ENCODE measurements at places on chromosomes 11 and 22. TPM values are rescaled to one million over a fixed set of nuclear protein-coding genes. Genes with fewer than 3 reads are reported as not detected.

Gene ME3
- 131 TPM for total RNA-seq

Gene KRTAP5-8
- not detected for total RNA-seq

Gene CNGA4
- total RNA-seq: 0.27 TPM

Gene CCDC88B
- 21.3 TPM for total RNA-seq

Gene IGSF22
- total RNA-seq: 0.54 TPM

GRCh38 chr22:35354068-35354467, 26.8 kb upstream of the HMOX1 start:
- no peak for DNase-seq

- DNase-seq: no peak
Measured at GRCh38 chr11:2212411-2213251, 41.0 kb upstream of the TH start.

DNA sequence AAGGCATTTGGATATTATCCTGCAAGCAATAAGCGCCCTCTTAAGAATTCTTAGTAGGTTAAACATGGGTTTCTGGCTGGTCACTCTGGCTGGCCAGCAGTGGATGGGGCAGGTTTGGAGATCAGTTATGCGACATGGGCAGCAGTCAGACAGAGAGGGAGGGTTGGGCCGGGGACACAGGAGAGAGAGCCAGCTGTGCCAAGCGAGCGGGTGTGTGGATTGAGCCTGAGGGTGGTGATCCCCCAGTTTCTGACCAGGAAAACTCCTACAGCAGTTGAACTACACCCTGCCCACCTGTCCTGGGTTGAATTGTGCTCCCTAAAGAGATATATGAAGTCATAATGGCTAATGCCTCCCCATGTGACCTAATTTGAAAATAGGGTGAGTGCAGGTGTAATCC, 671.2 kb downstream of the TBC1D22A start:
- no peak for DNase-seq

DNA sequence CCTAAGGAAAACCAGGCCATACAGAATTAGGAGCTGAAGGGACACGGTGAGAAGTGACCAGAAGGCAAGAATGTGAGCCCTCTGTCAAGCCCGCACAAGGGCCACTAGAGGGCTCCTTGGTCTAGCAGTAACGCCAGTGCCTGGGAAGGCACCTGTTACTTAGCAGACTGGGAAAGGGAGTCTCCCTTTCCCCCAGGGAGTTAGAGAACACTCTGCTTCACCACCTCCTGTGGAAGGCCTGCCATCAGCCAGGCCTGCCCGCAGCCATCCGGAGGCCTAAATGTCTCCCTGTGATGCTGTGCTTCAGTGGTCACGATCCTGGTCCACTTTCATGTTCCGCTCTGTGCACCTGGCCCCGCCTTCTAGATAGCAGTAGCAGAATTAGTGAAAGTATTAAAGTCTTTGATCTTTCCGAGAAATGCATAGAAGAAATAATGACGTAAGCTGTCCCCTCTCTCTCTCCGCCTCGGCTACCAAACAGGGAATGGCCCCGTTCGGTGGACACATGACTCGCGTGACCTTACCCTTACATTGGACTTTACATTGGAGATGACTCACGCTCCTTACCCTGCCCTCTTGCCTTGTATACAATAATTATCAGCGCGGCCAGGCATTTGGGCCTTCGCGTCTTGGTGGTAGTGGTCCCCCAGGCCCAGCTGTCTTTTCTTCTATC, 10.7 kb upstream of the GSTP1 start:
- DNase-seq: peak; percentile 50

GRCh38 chr22:29797351-29797750, 30.2 kb downstream of the UQCR10 start:
- DNase-seq: no peak

GRCh38 chr11:12288931-12289666, 88.3 kb upstream of the PARVA start:
- no peak for DNase-seq
